ENCODE measurements at places on chromosomes 11 and 22.

DNA sequence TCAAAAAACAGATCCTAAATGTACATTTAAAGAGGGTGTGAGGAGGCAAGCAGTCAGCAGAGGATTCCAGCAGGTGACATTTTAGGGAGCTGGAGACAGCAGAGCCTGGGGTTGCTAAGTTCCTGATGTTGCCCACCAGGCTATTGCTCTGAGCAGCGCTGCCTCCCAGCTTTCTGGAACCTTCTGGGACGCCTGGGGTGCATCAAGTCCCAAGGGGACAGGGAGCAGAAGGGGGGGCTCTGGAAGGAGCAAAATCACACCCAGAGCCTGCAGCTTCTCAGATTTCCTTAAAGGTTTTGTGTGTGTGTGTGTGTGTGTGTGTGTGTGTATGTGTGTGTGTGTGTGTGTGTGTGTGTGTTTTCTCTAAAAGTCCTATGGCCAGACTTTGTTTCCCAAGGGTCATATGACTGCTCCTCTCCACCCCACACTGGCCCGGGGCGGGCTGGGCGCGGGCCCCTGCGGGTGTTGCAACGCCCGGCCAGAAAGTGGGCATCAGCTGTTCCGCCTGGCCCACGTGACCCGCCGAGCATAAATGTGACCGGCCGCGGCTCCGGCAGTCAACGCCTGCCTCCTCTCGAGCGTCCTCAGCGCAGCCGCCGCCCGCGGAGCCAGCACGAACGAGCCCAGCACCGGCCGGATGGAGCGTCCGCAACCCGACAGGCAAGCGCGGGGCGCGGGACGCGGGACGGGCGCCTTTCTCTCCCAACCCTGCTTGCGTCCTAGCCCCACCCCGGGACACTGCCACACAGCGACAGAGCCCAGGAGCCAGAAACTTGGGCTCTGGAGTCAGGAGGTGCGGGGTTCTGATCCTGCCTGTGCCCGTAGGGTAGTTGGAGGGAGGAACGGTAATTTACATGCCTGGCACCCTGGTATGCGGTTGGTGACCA is at the start of gene HMOX1:
Gene HMOX1 (plus strand): TSS at position 560 of the 887 bp plus-strand sequence. CDS start 78 bp downstream, at position 638.
- peak; percentile 60 for DNase-seq

DNA sequence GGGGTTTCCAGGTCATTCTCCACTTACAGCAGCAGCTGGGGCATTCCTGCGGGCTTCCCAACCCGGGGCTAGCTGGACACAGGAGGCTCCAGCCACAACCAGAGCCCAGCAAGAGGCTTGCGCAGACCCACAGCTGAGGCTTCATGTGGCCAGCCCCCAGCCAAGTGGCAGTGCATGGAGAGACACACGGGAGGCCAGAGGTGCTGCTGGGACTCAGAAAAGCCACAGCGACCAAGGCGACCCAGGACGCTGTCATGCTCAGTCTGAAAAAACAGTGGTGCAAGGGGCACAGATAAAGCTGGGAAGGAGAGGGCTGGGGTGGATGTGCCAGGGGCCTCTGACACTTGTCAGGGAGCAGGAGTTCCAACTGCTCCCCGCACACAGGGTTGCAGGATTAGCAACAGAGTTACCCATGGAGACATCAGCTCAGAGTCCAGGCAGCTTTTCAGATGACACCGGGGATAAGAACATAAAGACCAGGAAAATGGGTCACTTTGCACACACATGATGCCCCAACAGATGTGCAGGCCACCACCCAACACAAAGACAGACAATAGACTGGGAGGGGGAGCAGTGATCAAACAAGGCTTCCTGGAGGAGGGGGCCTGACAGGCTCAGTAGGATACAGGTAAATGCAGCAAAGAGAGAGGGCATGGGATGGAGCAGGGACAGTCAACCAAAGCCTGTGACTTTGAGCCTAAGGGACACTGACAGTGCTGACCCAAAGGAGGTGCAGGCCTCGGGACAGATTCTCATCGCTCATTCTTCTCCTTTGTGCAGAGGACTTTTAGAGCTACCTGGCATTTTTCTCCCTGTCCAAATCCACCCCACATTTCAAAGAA is 6.9 kb upstream of the NEAT1 start:
- DNase-seq: peak; percentile 2

DNA sequence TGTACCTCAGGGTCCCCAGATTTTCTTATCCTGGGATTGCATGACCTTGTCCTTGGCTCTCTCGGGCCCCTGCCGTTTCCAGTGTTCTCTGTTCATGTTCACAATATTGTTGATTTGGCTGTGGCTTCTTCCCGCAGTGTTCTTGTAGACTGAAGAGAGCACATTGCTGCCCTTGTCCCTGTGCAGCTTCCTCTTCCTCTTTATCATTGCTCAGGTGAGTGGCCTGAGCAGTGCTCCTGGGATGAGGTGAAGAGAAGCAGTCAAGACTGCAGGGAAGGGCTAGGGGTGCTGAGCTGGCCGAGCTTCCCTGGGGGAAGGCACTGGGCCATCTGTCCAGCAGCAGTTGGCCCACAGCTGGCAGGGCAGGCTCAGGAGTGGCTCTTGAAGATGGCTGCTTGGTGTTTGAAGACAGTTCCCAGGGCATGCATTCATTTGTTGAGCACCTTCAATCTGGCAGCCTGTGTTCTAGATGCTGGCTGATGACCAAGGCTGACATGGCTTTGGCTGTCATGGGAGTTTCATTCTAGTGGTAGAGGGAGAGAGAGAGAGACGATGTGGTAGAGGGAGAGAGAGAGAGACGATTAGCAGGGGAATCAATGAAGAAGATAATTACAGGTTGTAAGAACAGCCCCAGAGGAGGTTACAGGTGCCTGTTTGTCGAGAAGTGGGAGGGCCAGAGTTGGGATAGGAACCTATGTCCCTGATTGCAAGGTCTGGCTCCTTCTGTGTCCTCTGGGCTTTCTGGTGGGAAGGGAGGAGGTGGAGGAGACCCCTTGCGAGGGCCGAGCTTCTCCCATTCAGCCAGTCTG is 17.4 kb downstream of the BMAL1 start:
- no peak for DNase-seq

- DNase-seq: no peak
Observed at GRCh38 chr22:20226077-20226716, 41.9 kb downstream of the RTN4R start.

GRCh38 chr11:33620423-33621171 is 80.0 kb downstream of the C11orf91 start:
- no peak for DNase-seq

GRCh38 chr22:39429916-39430575 is 26.8 kb upstream of the MGAT3 start:
- DNase-seq: no peak

- DNase-seq: no peak
Observed at GRCh38 chr11:12376259-12377081, 901 bp upstream of the PARVA start.

DNA sequence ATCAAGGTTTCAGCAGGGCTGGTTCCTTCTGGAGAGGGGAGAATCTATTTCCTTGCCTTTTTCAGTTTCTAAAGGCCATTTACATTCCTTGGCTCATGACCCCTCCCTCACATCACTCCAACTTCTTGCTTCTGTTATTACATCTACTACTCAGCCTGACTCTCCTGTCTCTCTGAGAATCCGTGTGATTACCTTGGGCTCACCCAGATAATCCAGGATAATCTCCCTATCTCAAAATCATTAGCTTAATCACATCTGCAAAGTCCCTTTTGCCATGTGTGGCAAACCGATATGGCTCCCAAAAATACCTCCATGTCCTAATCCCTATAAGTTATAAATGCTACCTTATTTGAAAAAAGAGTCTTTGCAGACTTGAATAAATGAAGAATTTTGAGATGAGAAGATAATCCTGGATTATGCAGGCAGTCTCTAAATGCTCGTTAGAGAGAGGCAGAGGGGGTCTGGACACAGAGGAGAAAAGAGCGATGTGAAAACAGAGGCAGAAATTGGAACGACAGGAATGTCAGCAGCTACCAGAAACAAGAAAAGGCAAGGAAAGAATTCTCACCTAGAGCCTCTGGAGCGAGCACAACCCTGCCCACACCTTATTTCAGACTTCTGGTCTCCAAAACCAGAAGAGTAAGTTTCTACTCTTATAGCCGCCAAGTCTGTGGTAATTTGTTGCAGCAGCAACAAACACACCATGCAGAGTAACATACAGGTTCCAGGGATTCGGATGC is 23.6 kb upstream of the ARHGAP32 start:
- DNase-seq: no peak

GRCh38 chr11:59756845-59757244 is 1.7 kb downstream of the STX3 start:
- no peak for DNase-seq

GRCh38 chr11:34327804-34328631 is 29.8 kb downstream of the ABTB2 start:
- DNase-seq: no peak

DNA sequence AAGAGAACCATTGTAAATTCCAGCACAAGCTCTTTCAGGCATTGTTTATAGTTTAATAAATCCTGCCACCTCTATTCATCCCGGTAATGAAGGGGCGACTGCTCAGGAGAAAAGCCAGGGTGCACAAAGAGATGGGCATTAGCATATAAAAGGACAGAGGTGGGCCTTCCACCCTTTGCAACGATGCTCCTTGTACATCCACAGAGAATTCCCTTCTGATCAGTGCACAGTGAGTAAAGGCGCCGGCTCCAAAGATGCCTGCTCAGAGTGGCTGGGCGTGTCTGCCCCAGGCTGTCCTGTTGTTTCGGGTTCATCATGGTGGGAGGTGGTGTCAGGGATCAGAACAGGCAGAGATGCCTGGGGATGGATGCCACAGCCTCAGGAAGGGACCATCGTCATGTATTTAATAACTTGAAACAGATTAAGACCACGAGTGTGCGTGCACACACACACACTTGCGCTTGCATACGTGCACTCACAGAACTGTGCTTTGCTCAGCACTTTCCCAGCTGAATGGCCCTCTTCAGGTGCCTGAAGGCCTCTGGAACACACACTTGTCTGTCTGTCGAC is 305.0 kb downstream of the TBC1D22A start:
- DNase-seq: no peak

DNA sequence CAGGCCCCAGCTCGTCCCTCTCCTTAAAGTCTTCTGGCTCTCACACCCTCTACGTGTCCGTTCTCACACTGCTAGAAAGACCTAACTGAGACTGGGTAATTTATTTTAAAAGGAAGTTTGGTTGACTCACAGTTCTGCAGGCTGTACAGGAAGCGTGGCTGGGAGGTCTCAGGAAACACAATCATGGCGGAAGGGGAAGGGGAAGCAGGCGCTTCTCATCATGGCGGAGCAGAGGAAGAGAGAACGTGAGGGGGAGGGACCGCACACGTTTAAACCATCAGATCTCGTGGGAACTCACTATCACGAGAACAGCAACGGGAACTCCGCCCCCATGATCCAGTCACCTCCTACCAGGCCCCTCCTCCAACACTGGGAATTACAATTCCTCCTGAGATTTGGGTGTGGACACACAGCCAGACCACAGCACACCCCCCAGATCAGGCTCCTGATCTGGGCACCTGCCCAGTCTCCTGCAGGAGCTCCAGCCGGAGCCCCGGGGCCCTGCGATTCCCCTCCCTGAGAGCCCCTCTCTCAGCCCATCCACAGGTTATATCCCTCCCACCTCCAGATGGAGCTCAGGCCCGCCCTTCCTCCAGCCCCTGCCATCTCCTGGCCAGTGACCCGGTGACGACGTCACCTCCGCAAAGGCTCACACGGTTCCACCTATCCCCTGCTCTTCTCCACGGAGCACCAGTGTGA is 170.2 kb downstream of the BRD1 start:
- DNase-seq: peak; percentile 84

GRCh38 chr22:46946383-46946962 is 184.0 kb downstream of the TBC1D22A start:
- no peak for DNase-seq

- no peak for DNase-seq
Observed at GRCh38 chr11:106193956-106194355, 116.5 kb downstream of the AASDHPPT start.

- DNase-seq: no peak
Observed at GRCh38 chr11:79119491-79120284, 321.1 kb downstream of the TENM4 start.

All from CD4-positive, alpha-beta T cell treated with Interleukin-17A for 4 hours (primary cell).